ENCODE measurements at places on chromosomes 2 and 18.

GRCh38 chr2:195658541-195658890 lies 1.5 kb downstream of the SLC39A10 start:
- DNase-seq = no peak

DNA sequence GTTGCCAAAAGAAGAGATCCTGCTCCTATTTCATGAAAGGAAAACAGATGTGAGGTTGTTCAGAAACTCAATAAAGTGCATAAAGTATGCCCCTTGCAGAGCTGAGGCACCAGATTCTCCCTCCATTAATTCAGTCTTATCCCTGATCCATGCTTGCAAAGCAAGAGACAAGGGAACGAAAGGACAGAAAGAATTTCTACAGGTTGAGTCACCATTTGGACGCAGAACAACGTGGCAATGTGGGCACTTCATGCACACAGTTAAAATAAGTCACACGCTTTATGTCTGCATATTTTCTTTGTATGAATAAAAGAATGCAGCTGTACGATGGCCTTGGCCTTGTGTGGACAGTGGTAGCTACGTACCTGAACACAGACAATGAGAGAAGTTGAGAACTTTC lies 321.7 kb upstream of the REV1 start:
- no peak for DNase-seq

GRCh38 chr2:217667512-217667911 lies 335.3 kb downstream of the TNS1 start:
- DNase-seq = peak; percentile 72

DNA sequence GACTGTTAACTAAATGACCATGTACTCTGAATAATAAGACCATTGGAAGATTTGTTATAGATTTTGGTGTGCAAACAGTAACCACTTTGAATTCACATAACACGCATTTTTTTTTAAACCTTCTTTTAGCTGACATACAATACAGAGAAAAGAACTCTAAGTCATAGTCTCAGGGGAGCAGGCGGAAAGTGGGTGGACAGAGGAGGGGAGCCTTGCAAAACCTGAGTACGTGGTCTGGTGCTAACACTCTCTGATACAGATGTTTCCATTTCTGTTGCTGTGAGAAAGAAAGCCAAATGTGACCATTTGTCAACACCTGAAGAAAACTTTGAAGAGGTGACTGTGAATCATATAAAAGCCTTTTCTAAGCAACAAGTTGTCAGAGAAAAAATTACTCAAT lies 151.8 kb upstream of the GCFC2 start:
- DNase-seq = no peak

- DNase-seq = no peak
These were observed 62.1 kb downstream of the PRKCE start for GRCh38 chr2:45713591-45713990.

DNA sequence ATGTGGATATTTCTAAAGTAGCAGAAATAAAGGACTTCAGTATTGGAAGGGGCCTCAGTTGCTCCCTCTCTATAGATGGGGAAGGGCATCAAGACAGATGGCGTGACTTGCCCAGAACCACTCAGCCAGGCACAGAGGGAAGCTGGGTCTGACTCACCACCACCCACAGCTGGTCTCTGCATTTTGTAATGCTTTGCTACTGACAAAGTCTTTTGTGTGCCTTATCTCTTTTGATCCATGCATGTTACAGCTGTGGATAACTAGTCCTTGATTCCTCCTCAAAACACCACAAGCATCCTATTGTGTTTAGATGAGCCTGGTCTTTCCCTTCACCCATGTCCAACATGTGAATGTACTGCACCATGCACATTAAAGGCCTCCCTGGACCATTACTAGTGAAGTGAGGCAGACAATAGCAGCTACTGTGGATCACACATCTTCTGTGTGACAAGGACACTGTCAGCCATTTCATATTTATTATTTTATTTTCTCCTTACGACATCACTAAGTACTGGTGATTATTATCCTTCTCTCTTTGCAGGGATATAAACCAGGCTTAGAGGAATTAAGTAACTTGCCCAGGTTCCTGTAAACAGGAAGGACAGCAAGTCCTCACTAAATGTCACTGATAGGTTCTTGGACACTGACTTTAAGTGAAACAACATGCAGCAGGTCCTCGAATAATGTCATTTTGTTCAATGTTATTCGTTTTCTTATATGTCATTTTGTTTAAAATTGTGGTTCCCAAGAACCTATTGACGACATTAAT lies 29.6 kb upstream of the IL37 start:
- no peak for DNase-seq

- DNase-seq = no peak
These were observed 74.3 kb downstream of the SNTG2 start for GRCh38 chr2:1024981-1025380.

DNA sequence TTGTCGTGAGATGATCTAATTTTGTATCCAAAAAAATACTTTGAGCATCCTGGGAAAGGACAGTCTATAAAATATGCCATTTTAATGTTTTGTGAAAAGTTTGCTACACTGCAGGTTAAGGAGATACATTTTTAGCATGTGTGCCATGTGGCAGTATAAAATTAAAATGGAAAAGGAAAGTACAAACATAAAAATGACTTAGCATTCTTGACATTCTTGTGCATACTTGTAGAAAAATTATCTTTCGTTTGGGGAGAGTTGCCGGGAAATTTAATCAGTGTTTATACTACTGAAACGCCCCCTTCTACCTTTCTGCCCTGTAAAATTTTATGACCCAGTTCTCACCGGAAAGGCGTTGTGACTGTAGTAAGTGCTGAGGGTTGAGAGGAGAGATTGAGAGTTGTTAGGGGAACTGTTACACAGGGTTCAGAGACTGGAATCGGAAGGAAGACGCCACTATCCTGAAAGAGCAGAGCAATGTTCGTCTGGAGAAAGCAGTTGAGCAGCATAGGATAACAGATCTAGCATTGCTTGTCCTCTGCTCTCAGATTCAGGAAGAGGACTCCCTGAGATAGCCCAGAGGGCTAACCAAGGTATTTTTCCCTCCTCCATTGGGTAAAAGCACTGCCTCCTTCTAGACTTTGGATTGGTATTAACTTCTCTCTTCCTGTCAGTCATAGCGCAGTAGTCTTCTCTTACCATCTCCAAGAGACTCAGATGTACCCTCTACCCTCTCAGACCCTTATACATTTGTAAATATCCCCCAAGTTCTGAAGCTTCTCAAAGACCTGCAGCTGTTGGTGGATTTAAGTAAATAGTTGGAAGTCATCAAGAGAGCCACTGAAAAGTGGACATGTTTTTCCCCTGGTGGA lies 2.7 kb downstream of the CDH20 start:
- DNase-seq = no peak

- DNase-seq = no peak
These were observed 14.4 kb downstream of the NEMP2 start for GRCh38 chr2:190519975-190520767.

DNA sequence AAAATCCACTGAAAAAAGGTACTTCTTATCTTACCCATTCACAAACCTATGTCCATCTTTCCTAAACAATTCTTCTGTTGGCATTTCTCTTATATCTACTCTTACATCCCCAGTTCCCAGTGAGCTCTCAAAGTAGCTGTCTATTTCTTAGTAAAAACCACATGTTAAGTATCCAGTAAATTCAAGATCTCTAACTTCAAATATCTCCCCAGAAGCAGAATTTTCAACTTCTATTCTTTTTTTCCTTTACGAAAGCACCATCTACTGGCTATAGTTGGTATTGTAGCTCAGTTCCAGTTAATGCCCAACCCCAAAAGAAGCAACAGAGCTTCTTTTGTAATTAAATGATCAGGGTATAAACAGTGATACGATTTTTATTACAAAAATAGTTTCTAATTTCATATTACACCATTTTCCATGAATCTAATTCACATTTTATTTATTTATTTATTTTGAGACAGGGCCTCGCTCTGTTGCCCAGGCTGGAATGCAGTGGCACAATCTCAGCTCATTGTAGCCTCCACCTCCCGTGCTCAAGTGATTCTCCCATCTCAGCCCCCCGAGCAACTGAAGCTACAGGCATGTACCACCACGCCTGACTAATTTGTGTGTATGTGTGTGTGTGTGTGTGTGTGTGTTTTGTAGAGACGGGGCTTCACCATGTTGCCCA lies 28.5 kb downstream of the HRH4 start:
- DNase-seq = peak; percentile 64

- no peak for DNase-seq
These were observed 58.7 kb upstream of the ZNF397 start for GRCh38 chr18:35182151-35182550.

DNA sequence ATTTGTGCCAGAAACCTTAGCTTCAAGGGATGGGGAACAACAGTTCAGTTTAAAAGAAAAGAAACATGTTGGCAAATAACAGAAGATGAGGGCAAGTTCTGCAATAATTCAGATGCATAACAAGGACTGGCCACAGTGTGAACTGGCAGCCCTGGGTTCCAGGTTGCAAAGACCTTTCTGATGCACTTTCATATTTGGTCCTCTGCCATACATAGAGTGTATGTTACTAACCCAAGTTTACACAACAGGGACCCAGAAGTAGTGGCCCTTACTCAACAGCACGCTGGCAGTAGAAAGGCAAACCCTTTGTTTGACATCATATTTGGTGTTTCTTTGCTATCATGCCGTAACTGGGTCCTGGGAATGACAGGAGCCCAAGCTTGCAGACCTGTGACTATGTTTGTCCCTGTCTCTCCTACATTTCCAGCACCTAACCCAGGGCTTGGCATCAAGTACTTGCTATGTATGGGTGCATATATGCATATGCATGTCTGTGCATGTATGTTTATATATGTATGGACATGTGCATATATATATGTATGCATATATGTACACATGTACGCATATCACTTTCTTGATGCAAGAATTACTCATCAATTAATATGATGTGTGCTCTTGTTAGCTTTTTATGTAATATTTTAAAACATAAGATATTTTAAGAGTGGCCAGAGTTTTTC lies 94.3 kb downstream of the MBP start:
- no peak for DNase-seq

DNA sequence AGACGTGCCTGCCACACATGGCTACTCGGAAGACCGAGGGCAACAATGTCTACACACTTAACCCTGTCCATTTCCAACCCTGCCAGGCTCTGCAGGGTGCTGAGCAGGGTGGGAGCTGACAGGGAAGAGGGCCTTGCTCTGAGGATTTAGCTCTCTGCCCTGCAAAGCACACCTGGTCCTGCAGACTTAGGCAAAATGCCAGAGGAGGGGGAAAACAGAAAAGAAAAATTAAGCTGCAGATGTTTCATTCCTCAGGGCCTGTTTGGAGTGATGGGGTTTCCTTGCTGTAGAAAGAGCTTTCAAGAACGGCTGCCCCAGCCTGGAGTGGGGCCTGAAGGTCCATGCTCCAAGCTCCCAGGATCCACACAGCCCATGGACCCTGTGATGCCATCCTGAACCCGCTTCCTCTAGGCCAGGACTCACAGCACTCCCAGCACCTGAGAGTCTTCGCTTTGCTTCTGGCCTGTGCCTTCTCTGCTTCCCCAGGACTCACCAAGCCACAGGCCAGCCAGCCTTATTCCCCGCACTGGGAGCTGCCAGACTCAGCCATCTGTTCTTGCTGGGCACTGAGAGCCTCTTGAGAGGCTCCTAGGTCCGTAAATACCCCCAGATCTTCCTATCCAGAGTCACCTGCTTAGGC lies 9.1 kb upstream of the TEX51 start:
- no peak for DNase-seq

- DNase-seq = no peak
These were observed 256.5 kb downstream of the GBX2 start for GRCh38 chr2:235911633-235912233.

GRCh38 chr2:136441979-136442714 lies 323.2 kb upstream of the THSD7B start:
- DNase-seq = no peak

DNA sequence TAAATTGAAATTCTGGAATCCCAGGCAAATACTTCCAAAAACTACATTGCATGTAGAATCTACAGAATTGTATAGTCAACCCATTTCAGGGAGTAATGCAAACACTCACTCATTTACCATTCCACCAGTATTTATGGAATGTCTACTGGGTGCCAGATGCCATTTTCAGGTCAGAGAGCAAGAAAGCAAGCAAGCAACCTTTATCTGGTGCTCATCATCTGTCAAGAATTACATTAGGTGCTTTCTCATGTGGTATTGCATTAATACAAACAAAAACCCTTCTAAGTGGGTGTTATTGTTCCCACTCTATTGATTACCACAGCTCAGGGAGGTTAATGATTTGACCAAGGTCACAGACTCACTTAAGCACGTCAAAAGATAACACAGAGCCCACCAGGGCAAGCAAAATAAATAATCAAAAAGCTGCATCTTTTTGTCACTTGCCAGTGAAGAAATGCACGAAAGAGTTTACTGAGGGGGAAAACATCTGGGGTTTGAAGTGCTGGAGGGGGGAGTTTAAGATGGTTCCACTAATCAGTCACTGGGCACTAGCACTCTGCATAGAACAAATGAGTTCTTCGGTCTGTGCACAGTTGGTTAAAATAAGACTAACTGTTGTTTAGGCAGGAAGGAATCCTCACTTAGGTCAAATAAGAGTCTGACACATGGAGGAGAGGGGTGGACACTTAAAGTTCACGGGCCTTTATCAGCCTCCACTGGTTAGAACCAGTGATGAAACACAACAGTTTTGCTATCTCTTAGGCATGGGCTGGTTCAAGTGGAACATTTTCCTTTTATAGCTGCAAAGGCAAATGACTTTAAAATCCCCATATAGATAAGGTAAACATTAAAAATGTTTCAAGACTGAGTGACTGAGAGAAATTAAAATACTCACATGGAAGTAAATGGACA lies 208.8 kb downstream of the CDH2 start:
- DNase-seq = no peak

- DNase-seq = peak; percentile 58
These were observed 100.9 kb downstream of the CRIM1 start for GRCh38 chr2:36456227-36457175.

DNA sequence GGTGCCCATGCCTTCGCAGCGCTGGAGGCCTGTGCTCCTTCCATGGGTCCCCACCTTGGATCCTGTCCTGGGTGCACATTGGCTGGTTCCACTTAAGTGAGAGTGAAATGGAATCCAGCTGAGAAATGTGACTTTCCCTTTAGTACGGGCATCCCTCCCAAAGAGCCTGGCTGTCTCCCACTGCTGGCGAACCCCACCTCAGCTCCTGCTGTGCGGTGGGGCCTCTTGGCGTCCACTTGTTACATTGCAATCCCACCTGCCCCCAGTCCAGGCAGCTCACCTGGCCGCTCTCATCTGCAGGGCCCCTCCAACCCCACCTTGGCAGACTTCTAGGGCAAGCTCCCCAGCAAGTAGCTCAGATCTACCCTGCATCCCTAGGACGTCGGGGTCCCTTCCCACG lies 35.5 kb upstream of the GNAL start:
- DNase-seq = no peak

DNA sequence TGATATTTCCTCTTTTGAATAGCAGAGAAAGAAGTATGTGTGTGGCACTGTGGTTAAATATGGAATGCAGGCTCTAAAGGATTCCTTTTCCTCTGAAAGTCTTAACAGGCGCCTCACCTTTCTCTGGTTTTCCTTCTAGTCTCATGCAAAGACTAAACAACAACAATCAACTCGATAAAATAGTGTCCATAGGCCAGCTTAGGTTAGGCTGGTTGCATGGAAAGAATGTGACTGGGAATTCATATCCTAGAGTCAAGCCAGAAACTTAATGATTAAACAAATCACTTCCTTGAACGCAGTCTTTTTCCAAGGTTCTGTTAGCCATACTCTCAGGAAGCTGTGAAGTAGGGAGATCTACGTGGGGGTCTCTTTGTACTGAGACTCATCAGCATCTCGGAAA lies 800.8 kb upstream of the ID2 start:
- no peak for DNase-seq

GRCh38 chr2:234500394-234501006 lies 3.6 kb upstream of the ARL4C start:
- DNase-seq = peak; percentile 58
